ENCODE measurements at places on chromosomes 5 and 9.
A peak's percentile ranks its signal among the peaks of the same experiment; 100 is the strongest.

GRCh38 chr9:98600631-98601030 lies 108.1 kb downstream of the GABBR2 start:
- no peak for DNase-seq

DNA sequence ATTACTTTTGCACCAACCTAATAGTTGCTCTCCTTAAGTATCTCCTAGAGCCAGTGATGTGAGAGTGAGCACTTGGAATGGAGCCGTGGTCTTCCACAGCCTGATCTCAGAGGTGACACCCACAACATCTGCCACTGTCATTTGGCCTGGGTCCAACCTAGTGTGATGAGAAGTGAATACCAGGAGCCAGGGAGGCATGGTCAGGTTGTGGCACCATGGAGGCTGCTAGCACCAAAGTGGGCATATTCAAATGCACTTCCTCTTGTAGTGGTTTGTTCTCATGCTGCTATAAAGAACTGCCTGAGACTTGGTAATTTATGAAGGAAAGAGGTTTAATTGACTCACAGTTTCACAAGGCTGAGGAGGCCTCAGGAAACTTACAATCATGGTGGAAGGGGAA lies 22.6 kb upstream of the CEP72 start:
- no peak for DNase-seq

DNA sequence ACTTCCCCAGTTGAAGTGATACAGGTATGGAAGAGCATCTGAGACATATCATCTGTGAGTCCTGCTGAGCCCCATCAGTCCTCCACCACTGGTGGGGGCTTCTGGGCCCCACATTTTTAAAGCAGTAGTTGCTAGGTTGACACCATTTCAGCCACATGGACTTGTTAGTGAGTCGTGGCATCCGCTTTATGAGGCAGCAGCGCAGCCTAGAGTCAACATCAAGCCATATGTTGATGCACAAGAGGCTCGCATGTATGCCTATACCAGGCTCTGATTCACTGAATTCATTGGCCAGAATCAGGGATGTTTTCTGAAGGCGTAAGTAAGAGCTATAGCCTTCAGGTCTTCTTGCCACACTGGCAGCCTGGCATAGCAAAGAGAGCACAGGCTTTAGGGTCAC lies 26.8 kb downstream of the ZNF346 start:
- no peak for DNase-seq

DNA sequence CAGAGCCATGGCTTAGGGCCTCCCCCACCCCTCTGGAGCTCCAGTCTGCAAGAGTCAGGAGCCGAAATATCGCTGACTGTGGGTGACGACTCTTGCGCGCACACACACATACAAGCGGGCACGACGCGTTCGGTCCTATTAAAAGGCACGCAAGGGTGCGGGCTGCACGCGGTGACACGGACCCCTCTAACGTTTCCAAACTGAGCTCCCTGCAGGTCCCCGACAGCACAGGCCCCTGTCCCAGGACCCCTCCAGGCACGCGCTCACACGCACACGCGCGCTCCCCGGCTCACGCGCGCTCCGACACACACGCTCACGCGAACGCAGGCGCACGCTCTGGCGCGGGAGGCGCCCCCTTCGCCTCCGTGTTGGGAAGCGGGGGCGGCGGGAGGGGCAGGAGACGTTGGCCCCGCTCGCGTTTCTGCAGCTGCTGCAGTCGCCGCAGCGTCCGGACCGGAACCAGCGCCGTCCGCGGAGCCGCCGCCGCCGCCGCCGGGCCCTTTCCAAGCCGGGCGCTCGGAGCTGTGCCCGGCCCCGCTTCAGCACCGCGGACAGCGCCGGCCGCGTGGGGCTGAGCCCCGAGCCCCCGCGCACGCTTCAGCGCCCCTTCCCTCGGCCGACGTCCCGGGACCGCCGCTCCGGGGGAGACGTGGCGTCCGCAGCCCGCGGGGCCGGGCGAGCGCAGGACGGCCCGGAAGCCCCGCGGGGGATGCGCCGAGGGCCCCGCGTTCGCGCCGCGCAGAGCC lies at the start of gene GRIN1:
Gene GRIN1 (plus strand): TSS at position 433 of the 746 bp plus-strand sequence. CDS start 333 bp downstream, outside the sequence.
- DNase-seq: peak; percentile 80

DNA sequence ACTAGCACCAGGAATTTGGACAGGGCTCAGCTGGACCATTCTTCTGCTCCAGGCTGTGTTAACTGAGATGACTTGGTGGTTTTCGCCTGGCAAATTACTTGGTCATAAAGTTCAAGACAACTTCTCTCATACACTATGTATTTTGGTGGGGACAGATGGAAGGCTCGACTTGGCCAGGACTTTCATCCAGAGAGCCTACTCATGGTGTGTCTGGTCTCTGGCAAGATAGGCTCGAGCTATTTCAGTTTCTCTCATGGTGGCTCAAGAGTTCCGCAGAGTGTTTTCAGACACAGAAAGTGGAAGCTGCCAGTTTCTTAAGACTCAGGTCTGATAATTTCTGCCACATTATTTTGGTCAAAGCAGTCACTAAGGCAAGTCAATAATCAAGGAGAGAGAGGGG lies 135.6 kb downstream of the IRX2 start:
- no peak for DNase-seq

DNA sequence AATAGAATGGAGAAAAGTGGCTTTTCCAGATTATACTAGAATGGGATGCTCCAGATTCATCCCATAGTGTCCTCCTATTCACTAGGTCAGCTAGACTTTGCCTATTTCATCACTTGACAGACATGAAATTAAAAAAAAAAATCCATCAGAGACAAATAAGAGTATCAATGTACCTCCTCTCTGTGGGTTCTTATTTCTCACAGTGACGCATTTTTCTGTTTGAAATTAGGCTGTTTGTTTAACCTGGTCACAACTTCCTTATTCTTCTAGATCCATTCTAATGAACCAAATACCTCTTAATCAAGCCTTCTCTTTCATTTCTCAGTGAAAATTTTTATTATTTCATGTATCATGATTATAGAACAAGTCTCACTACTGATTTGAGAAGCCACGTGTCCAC lies 305.4 kb downstream of the SEMA5A start:
- DNase-seq: no peak

- DNase-seq: no peak
Observed at GRCh38 chr9:117409321-117409720, 5.5 kb downstream of the ASTN2 start.

DNA sequence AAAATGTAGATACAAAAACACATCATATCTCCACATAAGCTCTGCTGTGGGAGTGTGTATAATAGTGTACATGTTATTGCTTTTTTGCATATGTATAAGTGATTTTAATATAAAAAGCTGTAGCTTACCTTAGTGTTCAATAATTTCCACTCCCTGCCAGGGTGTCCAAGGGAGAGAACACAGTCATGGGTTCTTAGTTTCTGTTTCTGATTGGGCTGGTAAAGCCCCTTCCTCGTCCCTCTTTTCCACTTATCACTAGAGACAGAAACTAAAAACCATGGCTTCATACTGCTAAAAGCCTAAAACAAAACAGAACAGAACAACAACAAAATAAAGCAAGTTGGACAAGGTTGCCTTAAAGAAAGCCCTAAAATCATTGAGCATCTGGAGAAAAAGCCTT lies 74.4 kb upstream of the S1PR3 start:
- no peak for DNase-seq

DNA sequence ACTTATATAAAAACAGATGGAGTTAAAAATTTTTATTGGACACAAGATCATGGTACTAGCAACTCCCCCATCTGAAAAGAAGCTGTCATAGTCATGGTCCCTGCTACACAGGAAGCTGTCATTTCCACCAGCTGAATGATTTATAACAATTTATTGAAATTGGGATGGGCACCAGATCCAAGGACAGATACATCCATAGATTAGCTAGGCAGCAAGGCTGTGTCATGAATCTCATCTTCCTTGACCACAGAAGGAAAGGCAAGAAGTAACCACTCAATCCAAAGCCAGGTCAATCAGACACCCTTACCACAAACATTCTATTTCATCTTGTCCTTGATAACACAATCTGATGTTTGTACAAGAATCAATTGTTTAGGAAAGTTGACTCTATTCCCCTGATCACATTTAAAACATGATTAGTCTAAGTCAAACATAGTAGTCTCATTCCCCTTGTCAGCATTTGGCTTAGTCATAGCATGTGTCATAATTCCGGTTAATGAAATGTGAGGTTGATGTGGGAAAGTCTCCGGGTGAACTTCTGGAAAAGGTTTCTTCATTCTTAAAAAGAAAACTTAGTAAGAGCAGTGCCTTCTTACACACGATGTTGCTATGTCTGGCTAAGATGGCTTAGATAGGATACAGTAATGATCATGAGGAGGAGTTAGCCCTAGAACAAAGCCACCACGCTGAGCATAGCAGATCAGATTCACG lies 462.6 kb upstream of the PAPPA start:
- peak; percentile 68 for DNase-seq

DNA sequence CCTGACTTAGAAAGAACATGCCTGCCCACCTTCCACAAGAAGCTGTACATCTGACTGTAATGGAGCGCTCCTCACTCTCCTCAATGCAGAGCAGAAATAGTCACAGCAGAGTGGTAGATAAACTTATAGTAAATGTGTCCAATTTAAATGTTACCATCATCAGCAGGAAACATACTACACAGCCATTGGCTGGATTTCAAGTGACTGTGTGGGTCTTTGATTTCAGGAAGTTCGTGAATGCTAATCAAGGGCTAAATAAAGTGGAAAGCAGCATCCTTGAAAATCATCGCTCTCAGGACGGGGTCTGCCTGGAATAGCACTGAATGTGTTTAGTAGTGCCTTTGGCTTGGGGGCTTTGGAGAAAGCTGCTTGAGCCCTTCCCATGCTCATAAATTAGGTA lies 32.4 kb upstream of the CRHBP start:
- no peak for DNase-seq

- DNase-seq: no peak
Observed at GRCh38 chr9:112913326-112913725, 22.6 kb upstream of the SLC46A2 start.
